ENCODE measurements at places on chromosomes 3 and 15.

DNA sequence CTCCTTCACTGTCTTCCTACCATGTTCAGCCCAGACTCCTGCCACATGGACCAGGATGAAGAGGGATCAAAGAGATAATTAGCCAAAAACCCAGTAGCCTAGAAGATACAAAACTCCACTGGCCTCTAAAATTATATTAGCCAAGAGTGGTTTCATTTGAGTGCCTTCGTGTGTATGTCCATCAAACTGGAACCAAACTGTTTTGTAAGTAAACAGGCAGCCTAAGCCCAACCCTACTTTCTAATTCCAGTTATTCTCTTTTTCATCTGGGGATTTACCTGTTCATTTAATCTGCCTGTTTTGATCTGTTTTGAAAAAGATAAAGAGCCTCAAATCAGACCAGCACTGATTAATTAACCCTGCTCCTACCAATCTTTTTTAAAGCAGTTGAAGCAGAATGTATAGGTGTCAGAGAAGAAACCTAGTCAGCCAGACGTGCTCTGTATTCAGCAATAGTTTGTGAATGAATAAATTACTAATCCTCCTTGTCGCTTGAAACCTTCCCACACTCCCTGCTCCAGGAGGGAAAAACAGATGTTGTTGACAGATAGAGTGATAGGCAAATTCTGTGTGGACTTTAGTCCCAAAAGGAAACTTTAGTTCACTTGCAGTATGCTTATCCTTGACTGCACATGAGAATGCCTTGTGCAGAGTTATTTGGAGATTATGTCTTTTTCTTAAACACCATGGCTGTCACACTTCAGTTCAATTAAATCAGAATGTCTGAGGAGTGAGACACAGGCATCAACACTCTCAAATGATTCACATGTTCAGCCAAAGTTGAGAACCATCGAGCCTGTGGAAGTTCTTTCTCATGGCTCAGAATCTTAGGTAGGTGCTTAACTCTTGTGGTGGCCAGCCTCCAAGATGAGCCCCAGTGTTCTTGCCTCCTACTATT, 55.5 kb upstream of the ZBED2 start:
- DNase-seq, result no peak

DNA sequence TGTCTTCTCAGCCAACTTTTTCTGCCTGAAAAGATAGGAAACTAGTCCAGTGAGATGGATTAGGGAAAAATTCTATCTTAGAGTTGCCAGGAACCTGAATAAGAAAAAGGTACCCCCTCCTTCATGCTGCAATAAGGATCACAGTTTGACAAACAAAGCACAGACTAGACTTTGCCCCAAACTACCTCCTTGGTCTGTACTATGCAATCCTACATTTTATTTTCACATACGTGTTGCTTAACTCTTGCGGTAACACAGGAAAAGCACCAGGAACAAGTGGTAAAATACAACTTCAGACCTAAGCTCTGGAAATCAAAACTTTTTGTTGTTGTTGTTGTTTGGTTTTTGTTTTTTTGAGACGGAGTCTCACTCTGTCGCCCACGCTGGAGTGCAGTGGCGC, 11.3 kb upstream of the IL12A start:
- DNase-seq, result no peak

- no peak for DNase-seq
These were observed 275.0 kb upstream of the SLCO3A1 start for GRCh38 chr15:91578511-91578910.

DNA sequence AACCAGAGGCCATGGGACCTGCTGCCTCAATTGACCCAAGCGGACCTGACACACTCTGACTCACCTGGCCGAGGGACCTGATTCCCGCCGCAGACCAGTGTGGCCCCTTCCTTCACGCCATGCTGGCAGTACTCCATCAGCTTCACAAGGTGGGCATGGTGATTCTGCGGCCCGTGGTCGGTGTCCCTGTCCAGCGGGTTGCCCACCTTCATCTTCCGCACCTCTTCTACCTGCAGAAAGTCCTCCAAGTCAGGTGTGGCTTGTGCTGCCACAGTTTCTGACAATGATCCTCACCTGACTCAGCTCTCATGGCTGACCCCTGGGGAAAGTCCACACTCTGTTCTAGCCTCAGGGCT, 25.9 kb upstream of the SLC41A3 start:
- DNase-seq, result no peak

- no peak for DNase-seq
These were observed 209.5 kb downstream of the EBLN2 start for GRCh38 chr3:73270839-73271483.

DNA sequence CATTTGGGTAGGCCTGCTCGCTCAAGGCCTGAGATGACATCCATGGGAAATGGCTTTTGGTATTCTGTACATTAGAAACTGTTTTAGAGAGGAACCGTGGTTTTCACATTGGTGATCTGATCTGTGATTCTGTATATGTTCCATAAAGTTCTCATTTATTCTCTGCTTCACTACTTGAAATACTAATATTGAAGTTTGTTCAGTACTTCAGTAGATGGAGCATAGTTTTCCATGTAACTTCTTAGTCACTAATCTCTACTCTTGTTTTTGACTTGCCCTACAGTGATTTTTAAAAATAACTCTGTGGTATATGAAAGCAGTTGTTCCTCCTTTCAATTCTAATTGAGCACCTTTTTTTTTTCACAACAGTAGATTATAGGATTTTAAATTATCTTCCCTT, 66.5 kb downstream of the MBNL1 start:
- DNase-seq, result no peak

DNA sequence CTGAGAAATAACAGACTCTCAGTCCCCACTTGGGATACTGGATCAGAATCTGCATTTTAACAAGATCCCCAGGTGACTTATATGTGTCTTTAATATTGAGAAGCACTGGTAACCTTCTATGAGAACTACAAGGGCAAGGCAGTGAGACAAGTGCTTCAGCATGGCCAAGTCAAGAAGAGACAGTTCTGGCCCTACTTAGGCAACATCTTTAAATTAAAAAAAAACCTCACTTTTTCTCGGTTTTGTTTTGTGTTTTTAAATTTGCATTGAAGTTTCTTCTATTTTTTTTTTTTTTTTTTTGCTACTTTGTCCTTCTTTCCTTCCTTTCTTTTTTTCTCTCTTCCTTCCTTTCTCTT, 42.5 kb upstream of the SPTSSB start:
- DNase-seq, result no peak

DNA sequence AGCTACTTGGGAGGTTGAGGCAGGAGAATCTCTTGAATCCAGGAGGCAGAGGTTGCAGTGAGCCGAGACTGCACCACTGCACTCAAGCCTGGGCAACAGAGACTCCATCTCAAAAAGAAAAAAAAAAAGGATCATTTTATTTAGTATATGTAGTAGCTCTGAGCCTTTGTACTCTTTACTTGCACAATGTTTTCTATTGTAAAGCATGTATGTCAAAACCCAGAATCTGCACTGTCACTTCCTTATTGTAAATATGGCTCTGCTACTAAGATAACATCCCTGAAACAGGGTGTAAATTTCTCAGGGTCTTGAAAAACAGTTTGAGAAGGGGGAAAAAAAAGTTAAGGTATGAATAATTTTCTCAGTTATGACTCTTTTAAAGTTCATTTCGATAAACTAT, 35.1 kb downstream of the SLMAP start:
- no peak for DNase-seq

DNA sequence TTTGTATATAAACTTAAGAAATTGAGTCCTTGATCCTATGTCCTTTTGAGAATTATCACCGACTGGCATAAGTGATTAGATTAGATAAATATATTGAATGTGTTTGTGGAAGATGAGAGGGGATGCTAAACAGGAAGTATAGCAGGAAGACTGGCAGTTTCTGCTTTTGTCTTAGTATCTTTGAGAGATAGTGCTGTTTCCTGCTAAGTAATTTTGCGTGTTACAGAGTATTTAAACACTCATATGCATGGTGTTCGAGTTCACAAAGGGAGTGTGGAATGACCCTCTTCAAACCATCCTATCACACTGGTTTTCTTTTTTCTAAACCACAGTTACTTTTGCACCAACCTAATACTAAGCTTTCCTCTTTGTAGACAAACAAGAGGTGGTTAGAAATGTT, 106.0 kb downstream of the KLHL25 start:
- DNase-seq, result peak; percentile 34

GRCh38 chr15:67512140-67512539, 8.8 kb upstream of the C15orf61 start:
- no peak for DNase-seq

DNA sequence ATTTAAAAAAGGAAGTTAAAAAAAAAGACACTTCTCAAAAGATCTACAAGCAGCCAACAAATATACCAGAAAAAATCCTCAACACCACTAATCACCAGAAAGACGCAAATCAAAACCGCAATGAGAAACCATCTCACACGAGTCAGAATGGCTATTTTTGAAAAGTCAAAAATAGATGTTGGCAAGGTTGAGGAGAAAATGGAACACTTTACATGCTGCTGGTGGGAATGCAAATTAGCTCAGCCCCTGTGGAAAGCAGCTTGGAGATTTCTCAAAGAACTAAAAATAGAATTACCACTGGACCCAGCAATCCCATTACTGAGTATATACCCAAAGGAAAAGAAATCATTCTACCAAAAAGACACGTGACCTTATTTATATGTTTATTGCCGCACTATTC, 574.7 kb upstream of the ADAMTS9 start:
- DNase-seq, result no peak

- DNase-seq, result peak; percentile 37
These were observed 11.5 kb upstream of the SHF start for GRCh38 chr15:45199136-45199810.

DNA sequence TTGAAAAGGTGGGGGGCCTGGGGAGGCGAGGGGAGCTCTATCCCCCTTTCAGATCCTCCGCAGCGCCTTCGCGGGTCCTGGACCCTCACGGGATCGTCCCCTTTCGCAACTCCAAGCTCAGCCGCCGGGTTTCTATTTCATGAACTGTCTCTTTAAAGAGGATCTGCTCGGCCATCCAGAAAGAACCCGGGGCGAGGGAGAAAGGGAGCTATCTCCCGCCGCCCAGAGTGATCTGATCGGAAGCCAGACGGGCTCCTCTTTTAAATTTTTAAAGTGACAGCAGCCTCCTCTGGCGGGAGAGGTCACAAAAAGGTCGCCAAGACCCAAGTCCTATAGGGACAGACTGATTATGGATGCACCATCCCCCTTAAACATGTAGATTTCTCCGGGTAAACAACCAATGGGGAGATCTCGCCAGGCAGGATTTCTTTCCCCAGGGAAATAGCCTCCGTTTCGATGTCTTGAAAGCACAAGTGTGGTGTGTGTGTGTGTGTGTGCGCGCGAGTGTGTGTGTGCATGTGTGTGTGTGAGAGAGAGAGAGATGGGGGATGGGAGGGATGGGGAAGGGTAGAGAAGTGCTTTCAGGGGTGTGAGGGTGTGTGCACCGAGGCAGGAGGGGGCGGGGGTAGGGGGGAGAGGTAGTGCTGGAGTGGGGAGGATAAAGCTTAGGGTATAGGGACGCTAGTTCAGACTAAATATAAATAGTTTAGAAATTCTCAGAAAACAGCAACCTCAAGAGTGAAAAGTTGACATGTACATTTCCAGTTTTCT, 516.1 kb downstream of the MECOM start:
- no peak for DNase-seq

Data from CD4-positive, alpha-beta T cell treated with Interleukin-6 at 100 ng/mL for 8 hours (primary cell).